ENCODE measurements at places on chromosomes 3 and 15. TPM values are rescaled to one million over a fixed set of nuclear protein-coding genes. Genes with fewer than 3 reads are reported as not detected.

The PPP1R14D gene
- 1.7 TPM for total RNA-seq

The WDR72 gene
- total RNA-seq, result 0.45 TPM

The KCNMB3 gene
- total RNA-seq, result 4.1 TPM

The PYGO1 gene
- total RNA-seq, result 29.6 TPM

The TUBGCP5 gene
- total RNA-seq, result 24.1 TPM

The CNBP gene
- 217 TPM for total RNA-seq

The CP gene
- 28.4 TPM for total RNA-seq

The C2CD4B gene
- not detected for total RNA-seq

The TMEM158 gene
- 5.1 TPM for total RNA-seq

The HHLA2 gene
- total RNA-seq, result not detected

DNA sequence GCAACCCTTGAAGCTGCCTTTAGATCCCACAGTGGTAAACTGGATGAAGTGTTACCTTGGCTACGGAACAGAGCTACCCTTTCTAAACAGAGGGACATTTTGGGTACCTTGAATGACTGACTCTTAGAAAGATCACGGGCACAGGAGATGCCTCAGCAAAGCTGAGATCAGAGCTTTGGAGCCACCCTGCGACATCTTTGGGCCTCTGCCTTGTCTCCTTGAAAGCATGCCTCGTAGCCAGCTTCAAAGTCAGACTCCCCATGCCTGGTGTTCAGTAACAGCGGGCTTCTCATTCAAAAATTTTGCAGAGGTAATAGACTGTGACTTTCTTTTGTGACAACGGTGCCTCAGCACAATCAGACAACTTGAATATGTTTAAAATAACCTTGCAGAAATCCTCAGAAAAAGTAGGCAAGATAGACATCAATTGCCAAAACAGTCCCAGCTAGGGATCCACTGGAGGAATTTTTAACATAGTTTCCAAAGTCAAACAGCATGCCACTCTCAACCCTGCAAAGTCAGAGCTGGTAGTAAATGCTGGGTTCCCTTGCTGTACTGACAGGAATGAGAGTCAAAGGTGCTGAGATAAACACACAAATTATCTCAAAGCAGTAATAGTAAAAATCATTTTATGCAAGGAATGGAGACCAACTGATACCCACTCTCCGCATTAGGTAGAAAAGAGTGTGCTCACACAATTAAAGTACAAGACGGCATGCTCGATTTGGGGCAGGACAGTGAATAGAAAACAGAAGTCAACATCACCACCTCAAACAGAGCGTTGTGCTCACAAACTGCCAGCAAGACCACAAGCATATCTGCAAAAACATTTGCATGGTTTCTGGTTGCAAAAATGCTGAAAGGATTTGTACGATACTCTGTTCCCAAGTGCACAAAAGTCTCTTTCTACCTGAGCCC is 82.1 kb downstream of the MYO1E start:
- no peak for DNase-seq

- DNase-seq, result no peak
These were observed 3.3 kb upstream of the ALAS1 start for GRCh38 chr3:52194485-52195290.

DNA sequence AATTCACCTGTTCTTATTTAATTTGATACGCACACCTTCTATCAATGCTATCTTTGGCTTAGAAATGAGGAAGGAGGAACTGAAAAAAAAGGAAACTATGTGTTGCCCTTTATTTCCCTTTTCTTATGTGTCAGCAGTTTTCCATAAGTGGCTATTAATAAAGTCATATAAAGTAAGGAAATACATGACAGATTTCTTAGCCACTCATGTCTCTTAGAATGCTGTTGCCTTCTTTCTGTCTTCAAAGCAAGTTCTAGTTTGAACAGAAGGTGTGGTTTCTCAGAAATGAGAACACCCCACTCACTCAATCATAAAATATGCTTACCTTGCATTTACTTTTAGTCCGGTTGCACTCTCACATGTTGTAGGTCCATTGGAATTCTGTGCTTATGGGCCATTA is 640.5 kb upstream of the GRM7 start:
- DNase-seq, result no peak

- no peak for DNase-seq
These were observed 939 bp downstream of the PPIB start for GRCh38 chr15:64161688-64162477.

GRCh38 chr3:50612234-50612882 is 784 bp upstream of the CISH start:
- DNase-seq, result no peak

GRCh38 chr15:92033314-92033713 is 179.8 kb downstream of the SLCO3A1 start:
- no peak for DNase-seq

- DNase-seq, result no peak
These were observed 652.2 kb downstream of the NAALADL2 start for GRCh38 chr3:175511219-175511785.

GRCh38 chr3:48397767-48398681 is 26.0 kb downstream of the FBXW12 start:
- no peak for DNase-seq

- DNase-seq, result no peak
These were observed 61.2 kb downstream of the VPS8 start for GRCh38 chr3:184873141-184873540.

- DNase-seq, result no peak
These were observed 191.9 kb upstream of the TSC22D2 start for GRCh38 chr3:150216041-150216811.

DNA sequence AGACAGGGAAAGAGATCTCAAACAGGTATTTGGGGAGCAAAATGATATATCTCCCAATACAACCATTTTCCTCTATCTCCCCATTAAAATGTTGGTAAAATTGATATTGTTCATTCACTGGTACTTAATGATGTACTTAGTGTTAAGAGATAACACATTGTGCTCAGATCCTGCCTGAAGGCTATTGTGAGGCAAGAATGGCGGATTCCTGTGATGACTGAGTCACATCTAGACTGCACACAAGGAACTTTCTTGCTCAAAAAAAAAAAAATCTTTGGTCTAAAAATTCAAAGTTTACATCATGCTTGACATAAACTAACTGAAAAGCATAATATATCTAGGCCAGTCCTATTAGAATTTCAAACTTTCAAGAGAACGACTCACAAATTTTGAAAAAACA is 171.1 kb upstream of the TTC14 start:
- no peak for DNase-seq

- DNase-seq, result no peak
These were observed 26.1 kb downstream of the CHDH start for GRCh38 chr3:53820084-53820483.

- no peak for DNase-seq
These were observed 41.5 kb downstream of the LYZL4 start for GRCh38 chr3:42368861-42369260.

DNA sequence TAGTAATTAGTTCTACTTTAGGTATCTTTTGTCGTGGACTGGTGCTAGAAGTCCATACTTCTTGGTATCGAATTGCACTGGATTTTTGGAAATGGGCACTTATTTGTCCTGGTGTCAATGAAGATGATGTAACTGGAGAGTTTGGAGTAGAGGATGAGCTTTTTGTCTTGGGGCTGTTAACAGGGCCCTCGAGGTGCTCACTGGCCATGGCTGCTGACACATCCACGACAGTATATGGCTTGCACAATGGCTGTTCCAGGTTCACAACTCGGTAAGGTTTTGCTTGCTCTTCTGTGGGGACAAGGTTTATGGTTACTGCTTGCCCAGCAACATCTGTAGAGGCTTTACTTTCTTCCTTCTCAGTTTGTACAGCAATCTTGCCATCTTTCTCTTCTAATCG is 109.4 kb upstream of the TSPAN3 start:
- DNase-seq, result no peak

DNA sequence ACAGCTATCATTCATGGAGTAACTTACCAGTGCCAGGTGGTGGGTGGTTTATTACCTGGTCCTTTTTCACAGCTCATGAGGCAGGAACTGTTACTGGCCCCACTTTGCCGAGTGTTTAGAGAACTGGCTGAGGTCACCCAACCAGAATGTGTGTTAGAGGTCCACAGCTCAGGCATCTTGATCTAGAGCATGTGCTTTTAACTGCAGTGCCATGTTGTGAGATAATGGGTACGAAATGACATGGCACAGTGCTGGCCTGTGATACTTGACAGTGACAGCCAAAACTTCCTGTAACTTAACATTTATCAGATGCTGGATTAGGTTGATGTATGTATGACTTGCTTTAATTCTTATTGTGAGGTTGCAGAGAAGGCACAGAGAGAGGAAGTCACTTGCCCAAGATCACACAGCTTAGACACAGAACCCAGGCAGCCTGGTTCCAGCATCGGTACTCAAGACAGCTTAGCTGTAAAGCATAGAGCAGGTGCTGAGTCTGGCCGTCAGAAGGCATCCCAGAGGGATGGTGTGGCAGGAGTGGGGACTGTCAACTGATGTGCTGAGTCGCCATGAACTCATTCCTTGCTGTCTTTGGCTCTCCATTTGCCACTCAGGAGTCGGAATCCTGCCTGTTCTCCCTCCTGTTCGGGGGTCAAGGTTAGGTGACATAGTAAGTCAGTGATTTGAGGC is 9.6 kb downstream of the MCM2 start:
- DNase-seq, result no peak

- no peak for DNase-seq
These were observed 7.3 kb upstream of the TRPM1 start for GRCh38 chr15:31108836-31109235.

GRCh38 chr3:140530131-140530530 is 147.7 kb upstream of the TRIM42 start:
- DNase-seq, result no peak

- DNase-seq, result no peak
These were observed 5.7 kb upstream of the FBLN2 start for GRCh38 chr3:13543253-13543652.

GRCh38 chr3:18301781-18302180 is 123.4 kb downstream of the SATB1 start:
- no peak for DNase-seq

DNA sequence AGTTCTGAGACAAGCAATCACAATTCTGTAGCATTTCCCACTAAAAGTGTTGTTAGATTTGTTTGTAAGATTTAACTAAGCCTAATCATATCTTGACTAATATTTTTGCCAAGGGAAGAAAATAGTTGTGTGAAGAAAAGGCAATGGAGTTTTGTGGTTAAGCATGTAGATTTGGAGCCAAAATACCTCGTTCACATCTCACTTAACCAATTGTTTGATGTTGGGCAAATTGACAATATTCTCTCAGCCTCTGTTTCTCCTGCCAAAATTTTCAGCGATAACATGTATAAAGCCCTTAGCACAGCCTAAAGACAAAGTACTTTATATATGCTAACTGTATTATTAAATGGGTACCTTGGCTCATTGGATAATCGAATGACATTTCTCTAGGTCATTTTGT is 20.5 kb upstream of the CDIN1 start:
- DNase-seq, result no peak

GRCh38 chr3:191795196-191795595 is 334.2 kb downstream of the PYDC2 start:
- DNase-seq, result no peak

DNA sequence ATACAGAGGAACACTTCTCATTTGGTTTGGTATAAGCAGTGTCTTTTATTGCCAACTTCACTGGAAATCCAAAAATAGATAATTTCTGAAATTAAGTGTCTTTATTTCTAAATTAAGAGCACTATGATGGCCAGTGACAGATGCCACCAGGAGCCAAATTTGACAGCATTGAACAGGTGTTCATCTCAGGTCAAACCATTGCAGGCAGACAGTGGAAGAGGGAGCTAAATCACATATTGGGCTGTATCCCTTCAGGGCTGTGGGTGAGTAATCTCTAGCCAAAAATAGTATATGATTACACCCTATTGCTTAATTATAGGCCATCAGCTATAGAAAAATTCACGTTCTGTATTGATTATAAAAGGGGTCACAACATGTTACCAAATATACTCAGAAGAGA is 457.7 kb downstream of the NAALADL2 start:
- no peak for DNase-seq

GRCh38 chr3:141183606-141184005 is 48.0 kb upstream of the PXYLP1 start:
- no peak for DNase-seq

DNA sequence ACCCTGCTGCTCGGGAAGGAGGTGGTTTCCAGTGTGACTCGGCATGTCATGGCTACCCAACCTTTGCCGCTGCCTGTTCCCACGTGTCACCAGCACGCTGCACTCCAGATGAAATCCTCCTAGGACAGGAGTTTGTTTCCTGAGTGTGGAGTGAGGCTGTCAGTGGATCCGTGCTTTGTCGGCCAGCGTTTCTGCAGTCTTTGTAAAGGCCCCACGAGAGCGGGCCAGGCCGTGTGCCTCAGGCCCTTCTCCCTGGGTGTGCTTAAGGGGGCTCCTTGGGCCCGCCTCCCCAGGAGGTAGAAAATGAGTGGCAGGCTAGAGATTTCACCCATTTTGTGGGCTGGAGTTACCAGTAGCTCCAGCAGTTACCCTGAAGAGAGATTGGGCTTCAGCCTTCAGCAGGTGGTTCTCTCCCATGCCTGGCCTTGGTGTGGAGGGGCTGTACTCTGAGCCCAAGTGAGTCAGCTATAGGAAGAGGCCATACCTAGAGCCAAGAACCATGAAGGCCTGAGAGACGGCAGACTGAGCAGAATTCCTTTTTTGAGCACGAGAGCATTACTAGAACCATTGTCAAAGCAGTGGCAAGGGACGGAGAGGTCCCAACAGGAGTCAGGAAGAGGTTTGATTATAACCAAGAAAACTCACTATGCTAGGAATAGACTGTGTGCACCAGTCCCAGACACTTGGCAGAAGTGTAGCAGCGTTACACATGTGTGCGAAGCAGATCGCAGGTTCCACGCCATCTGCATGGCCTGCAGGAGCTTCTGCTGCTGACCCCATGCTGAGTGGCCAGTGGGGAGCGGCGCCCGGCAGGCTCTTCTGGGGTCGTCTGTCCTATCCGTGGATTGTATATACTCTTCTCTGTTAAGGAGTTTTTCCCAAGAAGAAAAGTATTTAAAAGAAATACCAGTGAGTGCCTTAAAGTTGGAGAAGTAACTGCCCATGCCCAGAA is 14.5 kb downstream of the MAP6D1 start:
- DNase-seq, result no peak

- DNase-seq, result no peak
These were observed 785.1 kb downstream of the EDEM1 start for GRCh38 chr3:5972586-5972985.

GRCh38 chr15:76285241-76285825 is 25.9 kb downstream of the ETFA start:
- DNase-seq, result no peak

GRCh38 chr3:30449290-30449632 is 157.1 kb upstream of the TGFBR2 start:
- DNase-seq, result no peak

DNA sequence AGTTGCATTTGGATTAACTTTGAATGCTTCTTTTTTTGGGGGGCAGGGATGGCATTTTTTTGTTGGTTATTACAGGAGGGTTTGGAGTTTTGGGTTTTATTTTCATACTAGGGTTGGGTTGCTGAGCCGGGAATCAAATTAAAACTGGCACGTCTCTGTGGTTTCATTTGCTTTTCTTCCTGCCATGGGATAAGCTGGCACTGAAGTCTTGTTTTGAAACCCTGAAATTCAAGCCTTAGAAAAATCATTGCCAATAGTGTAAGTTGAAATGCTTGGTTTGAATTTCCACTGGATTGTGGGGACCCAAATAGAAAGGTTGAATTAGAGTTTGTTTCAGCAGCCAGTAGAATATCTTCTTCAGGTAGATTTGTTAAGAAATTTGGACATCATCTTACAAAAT is 193.1 kb upstream of the DCBLD2 start:
- DNase-seq, result no peak

- DNase-seq, result no peak
These were observed 101.1 kb downstream of the EPHA6 start for GRCh38 chr3:96915445-96915844.

Data from mesothelial cell of epicardium (in vitro differentiated cells).